ENCODE measurements at places on chromosomes 3 and 15. TPM values are rescaled to one million over a fixed set of nuclear protein-coding genes. Genes with fewer than 3 reads are reported as not detected.

DNA sequence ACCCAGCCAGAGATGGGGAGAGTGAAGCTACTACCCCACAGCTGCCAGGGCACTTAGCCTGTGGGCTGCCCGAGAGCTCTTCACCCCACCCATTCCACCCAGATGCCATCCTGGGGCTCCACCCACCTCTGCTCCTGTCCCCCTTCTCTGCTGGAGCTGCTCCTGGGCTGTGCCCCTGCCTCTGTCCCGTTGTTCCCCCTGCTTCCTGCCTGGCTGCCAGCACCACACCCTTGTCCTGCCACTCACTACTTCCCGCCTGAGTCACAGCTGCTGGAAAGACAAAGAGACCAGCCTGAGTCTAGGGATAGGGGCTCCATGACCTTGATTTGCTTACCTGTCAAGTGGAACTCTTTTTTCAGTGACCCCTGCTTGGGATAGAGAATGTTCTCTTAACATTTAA is 12.4 kb downstream of the GNAI2 start:
- no peak for DNase-seq

DNA sequence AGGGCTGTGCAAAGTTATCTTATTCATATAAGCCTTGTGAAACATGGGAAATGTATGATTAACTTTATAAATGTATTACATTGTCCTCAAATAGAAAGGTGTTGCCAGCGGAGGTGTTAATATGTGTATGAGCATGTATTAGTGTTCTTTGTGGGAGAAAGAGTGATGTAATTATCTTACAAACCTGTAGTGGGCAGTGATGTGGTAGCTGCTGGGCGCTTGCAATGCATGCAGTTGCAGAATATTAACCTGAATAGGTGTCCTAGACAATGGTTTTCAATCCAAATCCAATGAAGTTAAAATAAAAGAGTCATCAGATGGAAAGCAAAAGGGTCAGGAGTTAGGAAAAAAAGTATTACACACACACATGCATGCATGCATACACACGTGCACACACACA is 881.3 kb upstream of the CADM2 start:
- DNase-seq: no peak

DNA sequence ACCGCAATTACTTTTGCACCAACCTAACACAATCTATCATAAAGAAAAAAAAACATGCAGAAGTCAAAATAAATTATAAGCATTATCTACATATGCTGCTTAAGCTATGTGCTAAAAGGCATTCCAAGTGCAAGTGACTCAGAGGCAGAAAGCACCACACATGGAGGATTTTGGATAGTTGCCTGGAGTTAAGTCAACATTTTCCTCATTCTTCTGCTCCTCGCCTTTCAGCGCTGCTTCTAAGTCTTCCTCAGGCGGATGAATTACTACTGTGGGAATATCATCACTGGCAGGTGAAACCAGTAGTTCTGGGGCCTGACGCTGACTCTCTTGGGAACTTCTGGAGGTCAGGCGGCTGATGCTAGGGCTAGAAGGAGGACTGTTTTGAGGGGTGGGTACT is 53.1 kb downstream of the SLC4A7 start:
- peak; percentile 98 for DNase-seq

- peak; percentile 58 for DNase-seq
These were observed 47.6 kb downstream of the TRIM71 start for GRCh38 chr3:32865383-32865782.

GRCh38 chr3:46675843-46676567 is 17.5 kb downstream of the ALS2CL start:
- DNase-seq: peak; percentile 22

DNA sequence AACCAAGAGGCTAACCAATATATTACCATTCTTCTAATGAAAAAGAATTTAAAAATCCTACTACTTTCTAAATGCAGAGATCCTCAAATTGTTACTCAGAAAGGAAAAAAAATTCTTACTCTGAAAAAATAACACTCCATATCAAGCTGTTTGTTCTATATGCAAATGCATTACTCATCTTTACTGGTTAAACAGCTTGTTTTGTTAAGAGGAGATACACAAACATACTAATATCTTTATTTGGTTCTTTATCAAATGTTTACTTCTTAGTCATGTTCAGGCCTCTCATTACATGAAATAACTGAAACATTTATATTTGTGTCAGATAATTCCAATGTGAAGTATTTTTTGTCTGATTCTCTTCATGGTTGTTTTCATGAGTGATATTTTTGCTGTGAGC is 146.8 kb downstream of the PCCB start:
- DNase-seq: no peak

FGF7 gene
- 97.7 TPM for total RNA-seq

LRRC31 gene
- not detected for total RNA-seq
